Activated naive CD4-positive, alpha-beta T cell treated with anti-CD3 and anti-CD28 coated beads for 36 hours (primary cell): ENCODE measurements at places on chromosomes 11 and 22.

DNA sequence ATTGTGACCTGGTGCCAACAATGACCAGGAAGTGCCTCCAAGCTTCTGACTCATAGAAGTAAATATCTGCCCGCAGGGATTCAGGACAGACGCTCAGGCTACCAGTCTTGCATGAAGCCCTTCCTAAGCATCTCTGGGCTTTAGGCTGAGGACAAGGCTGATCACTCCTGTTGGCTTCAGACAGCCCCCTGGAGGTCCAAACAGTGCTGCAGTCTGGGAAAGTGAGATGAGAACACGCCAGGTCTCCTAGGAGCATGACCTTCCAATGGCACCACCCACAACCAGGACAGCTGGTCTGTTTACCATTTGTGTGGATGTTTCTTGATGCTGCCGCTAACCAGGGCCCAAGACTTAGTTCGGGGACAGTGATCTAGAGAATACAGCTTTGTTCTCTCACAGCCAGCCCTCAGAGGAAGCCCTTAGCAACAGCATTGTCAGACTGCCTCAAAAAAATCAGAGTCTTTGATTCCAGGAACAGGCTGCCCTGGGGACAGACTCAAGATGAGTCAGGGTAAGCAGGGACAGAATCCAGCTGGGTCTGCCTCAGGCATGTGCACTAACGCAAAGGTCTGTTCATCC is 111.2 kb downstream of the ZNF280B start:
- H3K36me3 ChIP-seq = no peaks in the 10 kb centered on the region
- H3K4me1 ChIP-seq = no peaks in the 10 kb centered on the region
- no peak overlapping the region for H3K4me3 ChIP-seq
- peaks cover 3% of the 10 kb centered on the region for H3K27me3 ChIP-seq
- DNase-seq = no peak

GRCh38 chr11:101436511-101437142 is 147.2 kb downstream of the TRPC6 start:
- peak; percentile 31 for DNase-seq
- H3K27ac ChIP-seq = no peak overlapping the region
- no peak overlapping the region for H3K4me3 ChIP-seq
- H3K27me3 ChIP-seq = no peaks in the 10 kb centered on the region
- no peaks in the 10 kb centered on the region for H3K4me1 ChIP-seq
- no peaks in the 10 kb centered on the region for H3K36me3 ChIP-seq

DNA sequence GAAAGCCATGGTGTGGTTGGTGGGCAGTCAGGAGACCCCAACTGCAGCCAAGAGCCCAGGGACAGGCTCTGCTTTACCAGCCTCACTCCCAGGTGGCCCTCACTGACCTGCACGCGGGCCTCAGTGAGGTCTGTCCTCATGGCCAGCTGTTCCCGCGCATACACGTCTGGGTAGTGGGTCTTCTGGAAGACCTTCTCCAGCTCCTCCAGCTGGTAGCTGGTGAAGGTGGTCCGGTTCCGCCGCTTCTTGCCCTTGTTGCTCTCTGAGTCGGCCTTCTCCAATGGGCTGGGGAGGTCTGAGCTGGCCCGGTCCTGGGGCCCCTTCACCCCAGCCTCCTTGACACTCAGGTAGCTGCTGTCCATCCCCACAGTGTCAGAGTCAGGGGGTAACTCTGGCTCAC is 34.7 kb downstream of the ALX4 start:
- no peaks in the 10 kb centered on the region for H3K27me3 ChIP-seq
- no peak for DNase-seq
- H3K27ac ChIP-seq = no peak overlapping the region
- H3K4me1 ChIP-seq = no peaks in the 10 kb centered on the region
- no peak overlapping the region for H3K4me3 ChIP-seq

- H3K4me1 ChIP-seq = peaks cover 33% of the 10 kb centered on the region
- no peak overlapping the region for H3K4me3 ChIP-seq
- no peak overlapping the region for H3K27ac ChIP-seq
- H3K36me3 ChIP-seq = peaks cover 15% of the 10 kb centered on the region
Observed at GRCh38 chr11:78562398-78562797, 12.3 kb downstream of the NARS2 start.

DNA sequence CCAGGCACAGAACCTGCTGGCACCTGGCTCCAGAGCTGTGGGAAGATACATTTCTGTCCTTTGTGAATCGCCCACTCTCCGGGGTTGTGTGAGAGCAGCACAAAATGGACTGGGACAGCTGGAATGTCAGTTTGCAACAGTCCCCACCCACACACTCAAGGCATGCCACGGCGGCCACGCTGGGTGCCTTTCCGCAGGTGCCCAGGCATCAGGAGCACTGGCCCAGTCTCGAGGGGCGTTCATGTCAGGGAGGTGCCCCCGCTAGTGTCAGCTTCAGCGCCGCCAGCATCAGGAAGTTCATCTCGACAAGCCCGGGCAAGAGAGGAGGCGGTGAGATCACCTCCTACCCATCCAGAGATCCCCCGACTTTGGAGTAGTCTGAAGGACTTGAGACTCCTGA is 2.1 kb downstream of the TP53AIP1 start:
- no peak for DNase-seq
- H3K27ac ChIP-seq = no peak overlapping the region
- H3K4me1 ChIP-seq = no peaks in the 10 kb centered on the region
- H3K27me3 ChIP-seq = no peaks in the 10 kb centered on the region
- H3K4me3 ChIP-seq = no peak overlapping the region

DNA sequence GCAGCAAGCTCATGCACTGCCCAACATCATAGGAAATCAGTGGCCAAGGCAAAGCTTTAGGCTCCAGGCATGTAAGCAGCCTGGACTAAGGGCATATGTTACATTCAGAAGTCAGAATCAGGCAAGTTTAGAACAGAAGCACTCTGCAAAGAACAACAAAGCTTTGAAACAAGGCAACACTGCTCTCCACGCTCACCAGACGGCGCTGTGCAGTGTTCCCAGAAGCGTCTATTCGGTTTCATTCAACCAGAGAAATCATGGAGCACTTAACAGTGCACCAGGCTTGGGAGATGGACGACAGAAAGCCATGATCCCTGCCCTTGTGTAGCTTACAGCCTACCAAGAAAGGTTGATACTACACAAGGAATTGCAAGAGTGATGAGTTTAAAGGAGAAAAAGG is 555.8 kb downstream of the BUD13 start:
- H3K27me3 ChIP-seq = peaks cover 2% of the 10 kb centered on the region
- no peak overlapping the region for H3K4me3 ChIP-seq
- no peak overlapping the region for H3K27ac ChIP-seq

DNA sequence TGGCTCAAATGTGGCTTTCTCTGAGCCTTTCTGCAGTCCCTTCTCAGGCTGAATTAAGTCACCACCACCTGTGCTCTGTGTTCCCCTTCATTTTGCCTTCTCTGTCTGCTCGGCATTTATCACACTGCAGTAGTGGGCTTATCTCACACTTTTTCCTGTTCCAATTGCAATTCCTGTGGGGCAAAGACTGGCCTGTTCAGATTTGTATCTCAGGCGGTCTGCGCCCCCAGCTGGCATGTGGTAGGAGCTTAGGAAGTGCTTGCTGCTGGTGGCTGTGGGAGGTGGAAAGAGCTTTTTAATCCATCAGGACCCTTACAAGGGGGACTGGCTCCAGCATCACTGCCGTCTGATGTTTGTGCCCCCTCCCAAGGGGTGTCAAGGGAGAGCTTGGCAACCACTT is 21.2 kb downstream of the BMAL1 start:
- H3K27me3 ChIP-seq = no peaks in the 10 kb centered on the region
- no peak for DNase-seq
- H3K36me3 ChIP-seq = peaks cover 1% of the 10 kb centered on the region
- H3K4me1 ChIP-seq = peaks cover 73% of the 10 kb centered on the region
- no peak overlapping the region for H3K4me3 ChIP-seq

GRCh38 chr22:27668828-27669797 is 132.4 kb downstream of the MN1 start:
- DNase-seq = no peak
- H3K4me3 ChIP-seq = no peak overlapping the region
- peaks cover 34% of the 10 kb centered on the region for H3K27me3 ChIP-seq
- no peaks in the 10 kb centered on the region for H3K4me1 ChIP-seq
- H3K27ac ChIP-seq = no peak overlapping the region

GRCh38 chr22:40714499-40715337 is 35.4 kb downstream of the MCHR1 start:
- H3K4me1 ChIP-seq = peaks cover 29% of the 10 kb centered on the region
- H3K27me3 ChIP-seq = no peaks in the 10 kb centered on the region
- no peaks in the 10 kb centered on the region for H3K36me3 ChIP-seq

GRCh38 chr11:44235765-44236201 is 74.2 kb downstream of the ALX4 start:
- H3K4me1 ChIP-seq = no peaks in the 10 kb centered on the region
- H3K4me3 ChIP-seq = no peak overlapping the region
- no peak for DNase-seq
- no peak overlapping the region for H3K27ac ChIP-seq
- no peaks in the 10 kb centered on the region for H3K27me3 ChIP-seq
- peaks cover 27% of the 10 kb centered on the region for H3K36me3 ChIP-seq

DNA sequence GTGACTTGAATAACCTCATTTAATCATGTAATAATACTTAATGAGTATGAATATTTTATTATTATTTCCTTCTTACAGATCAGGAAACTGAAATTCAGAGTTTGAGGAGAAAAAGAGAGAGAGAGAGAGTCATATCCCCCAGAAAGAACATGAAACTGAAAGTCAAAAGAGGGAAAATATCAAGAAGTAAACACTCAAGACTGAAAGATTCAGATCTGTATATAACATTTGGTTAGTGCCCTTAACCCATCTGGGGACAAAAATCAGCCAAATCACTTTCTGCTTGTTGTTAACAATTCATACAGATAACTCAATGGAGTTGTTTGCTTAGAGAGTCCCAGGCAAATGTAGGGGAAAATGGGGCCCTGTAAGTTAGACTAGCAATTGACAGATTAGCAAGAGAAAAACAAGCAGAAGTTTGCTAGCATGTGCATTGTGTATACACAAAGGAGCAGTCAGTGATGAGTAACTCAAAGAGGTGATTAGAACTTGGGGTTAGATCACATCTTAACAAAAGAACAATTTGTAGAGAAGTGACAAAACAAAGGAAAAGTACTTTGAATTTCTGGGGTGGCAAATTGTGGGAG is 25.9 kb upstream of the MMP13 start:
- no peaks in the 10 kb centered on the region for H3K36me3 ChIP-seq
- peaks cover 8% of the 10 kb centered on the region for H3K27me3 ChIP-seq
- no peak overlapping the region for H3K27ac ChIP-seq
- H3K4me1 ChIP-seq = peaks cover 4% of the 10 kb centered on the region

DNA sequence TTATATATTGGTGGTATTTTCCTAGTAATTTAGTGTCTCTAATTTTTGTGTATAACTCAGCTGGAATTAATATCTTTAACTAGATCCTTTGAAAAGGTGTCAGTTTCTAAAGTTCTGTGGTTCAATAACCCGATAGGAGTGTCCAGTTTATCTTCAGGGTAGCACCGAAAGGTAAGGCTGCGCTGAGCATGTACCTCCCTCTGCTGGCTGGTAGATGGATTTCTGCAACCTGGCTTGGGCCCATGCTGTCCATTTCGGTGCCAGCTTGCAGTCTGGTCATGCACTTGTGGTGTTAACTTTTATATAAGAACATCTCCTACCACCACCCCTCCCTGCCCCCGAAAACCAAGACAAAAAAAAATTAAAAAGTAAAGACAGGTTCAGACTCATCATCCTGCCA is 24.7 kb downstream of the EXT2 start:
- no peak overlapping the region for H3K27ac ChIP-seq
- no peaks in the 10 kb centered on the region for H3K27me3 ChIP-seq
- no peaks in the 10 kb centered on the region for H3K4me1 ChIP-seq
- H3K36me3 ChIP-seq = peaks cover 39% of the 10 kb centered on the region

DNA sequence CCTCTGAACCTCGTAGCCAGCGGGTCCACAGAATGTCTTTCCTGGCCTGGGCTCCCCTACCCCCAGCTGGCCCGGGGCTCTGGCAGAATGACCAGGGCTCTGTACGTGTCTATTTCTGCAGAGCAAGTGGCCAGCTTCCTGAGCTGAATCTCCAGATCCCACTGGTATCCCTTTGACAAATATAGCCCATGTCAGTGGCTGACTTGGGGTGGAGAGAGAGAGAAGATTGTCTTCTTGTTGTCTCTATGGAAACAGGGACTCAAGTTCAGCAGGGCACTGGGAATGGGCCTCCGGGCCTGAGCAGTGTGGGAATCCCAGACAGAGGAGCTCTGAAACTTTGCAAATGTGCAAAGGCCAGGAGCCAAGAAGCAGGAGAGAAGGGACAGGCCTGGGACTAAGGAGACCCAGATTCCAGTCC is 33.9 kb downstream of the ANO1 start:
- H3K36me3 ChIP-seq = no peaks in the 10 kb centered on the region
- peaks cover 12% of the 10 kb centered on the region for H3K27me3 ChIP-seq
- H3K27ac ChIP-seq = no peak overlapping the region
- H3K4me1 ChIP-seq = peaks cover 9% of the 10 kb centered on the region
- H3K4me3 ChIP-seq = no peak overlapping the region
- no peak for DNase-seq
